Naive thymus-derived CD8-positive, alpha-beta T cell (primary cell): ENCODE measurements at places on chromosomes 1 and 21. TPM values are rescaled to one million over a fixed set of nuclear protein-coding genes. Genes with fewer than 3 reads are reported as not detected.

KIF21B gene
- 91.7 TPM for total RNA-seq

DNAJC6 gene
- 3.3 TPM for total RNA-seq

ANGPTL1 gene
- total RNA-seq = not detected

ITLN1 gene
- total RNA-seq = not detected

TINAGL1 gene
- not detected for total RNA-seq

ALDH4A1 gene
- 1.6 TPM for total RNA-seq

PLA2G2F gene
- not detected for total RNA-seq

DNA sequence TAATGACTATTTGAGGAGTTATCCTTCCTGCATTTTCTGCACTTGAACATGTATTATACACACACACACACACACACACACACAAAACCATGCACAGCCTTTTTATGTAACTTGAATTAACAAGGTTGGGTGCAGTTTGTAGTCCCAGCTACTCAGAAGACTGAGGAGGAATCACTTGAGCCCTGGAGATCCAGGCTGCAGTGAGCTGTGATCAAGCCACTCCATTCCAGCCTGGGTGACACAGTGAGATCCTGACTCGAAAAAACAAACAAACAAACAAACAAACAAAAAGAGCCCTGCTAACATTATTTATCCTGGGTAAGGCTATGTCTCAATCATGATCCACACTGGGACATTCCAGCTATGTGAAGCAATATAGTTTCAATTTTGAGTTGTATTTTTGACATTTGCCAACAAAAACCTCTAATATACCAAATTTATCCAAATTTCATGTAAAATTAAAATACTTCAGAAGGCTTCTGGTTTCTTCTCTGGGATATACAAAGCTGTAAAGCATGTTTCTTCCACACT lies 156.8 kb downstream of the NTPCR start:
- DNase-seq = no peak
- H3K27ac ChIP-seq = no peak overlapping the region
- H3K36me3 ChIP-seq = peaks cover 72% of the 10 kb centered on the region

DNA sequence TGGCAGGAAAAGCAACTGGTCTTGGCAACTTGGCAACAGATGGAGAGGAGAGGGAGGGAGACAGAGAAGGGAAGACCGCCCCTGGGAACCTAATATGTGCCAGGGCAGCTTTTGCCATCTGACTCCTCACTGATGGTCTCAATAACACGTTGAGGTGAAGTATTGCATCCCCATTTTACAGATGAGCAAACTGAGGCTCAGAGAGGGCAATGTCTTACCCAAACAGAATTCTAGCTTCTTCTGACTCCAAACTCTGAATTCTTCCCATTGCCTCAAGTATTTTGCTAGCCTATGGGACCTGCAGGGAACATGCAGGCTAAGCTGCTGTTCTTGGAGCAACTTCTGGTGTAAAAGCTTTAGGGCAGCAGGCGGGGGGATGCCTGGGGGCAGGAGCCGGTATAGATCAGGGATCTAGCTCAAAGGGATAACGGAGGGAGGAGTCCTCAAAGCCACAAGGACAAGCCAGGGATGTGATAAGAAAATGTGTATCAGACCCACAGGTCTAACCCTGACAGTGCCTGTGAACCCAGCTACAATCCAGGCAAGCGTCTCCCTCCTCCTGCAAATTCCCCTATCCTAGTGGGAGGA lies 7.2 kb upstream of the GUCA2A start:
- no peak overlapping the region for H3K4me3 ChIP-seq
- no peak overlapping the region for H3K27ac ChIP-seq
- H3K4me1 ChIP-seq = peaks cover 6% of the 10 kb centered on the region
- no peak for DNase-seq

- no peak overlapping the region for H3K4me3 ChIP-seq
- H3K4me1 ChIP-seq = peaks cover 4% of the 10 kb centered on the region
- H3K36me3 ChIP-seq = no peaks in the 10 kb centered on the region
- no peak for DNase-seq
- peaks cover 5% of the 10 kb centered on the region for H3K27me3 ChIP-seq
Observed at GRCh38 chr1:86822459-86822858, 91.5 kb downstream of the SELENOF start.

DNA sequence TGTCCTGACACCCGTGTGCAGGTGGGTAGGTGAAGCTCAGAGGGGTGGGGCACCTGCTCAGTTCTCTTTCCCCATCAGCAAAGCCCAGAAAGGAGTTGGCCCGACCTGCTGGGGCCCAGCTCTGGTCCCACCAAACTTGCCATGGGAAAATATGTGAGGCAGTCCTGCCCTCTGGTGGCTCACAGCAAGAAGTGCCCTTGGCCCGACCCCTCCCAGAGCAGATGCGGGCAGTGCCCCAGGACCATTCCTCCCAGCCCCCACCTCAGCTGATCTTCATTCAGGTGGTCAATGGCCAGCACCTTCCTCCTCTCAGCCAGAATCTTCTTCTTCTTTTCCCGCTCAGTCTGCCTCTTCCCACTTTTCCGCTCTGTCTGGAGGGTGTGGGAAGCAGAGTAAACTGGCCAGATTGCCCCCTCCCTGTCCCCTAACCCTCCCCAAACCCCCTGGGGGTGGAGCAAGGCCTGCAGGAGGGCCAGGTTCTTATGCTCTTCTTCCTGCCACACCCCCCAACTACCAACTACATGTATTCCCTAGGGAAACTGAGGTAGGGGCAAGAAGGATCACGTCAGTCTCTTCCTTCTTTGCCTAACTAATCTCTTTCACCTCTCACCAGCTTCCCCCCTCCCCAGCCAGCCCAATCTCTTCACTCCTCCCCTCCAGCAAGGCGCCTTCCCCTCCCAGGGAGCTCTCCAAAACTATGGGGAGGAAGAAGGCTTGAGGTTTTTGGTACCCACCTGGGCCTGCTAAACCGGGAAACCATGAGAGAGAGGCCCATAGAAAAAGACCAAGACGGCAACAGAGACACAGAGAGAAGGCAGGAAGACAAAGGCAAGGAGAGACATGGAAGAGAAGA lies 15.6 kb downstream of the TNNT2 start:
- no peak overlapping the region for H3K27ac ChIP-seq
- H3K4me3 ChIP-seq = no peak overlapping the region
- no peaks in the 10 kb centered on the region for H3K4me1 ChIP-seq
- H3K27me3 ChIP-seq = peaks cover 4% of the 10 kb centered on the region
- no peak for DNase-seq
- H3K36me3 ChIP-seq = no peaks in the 10 kb centered on the region

DNA sequence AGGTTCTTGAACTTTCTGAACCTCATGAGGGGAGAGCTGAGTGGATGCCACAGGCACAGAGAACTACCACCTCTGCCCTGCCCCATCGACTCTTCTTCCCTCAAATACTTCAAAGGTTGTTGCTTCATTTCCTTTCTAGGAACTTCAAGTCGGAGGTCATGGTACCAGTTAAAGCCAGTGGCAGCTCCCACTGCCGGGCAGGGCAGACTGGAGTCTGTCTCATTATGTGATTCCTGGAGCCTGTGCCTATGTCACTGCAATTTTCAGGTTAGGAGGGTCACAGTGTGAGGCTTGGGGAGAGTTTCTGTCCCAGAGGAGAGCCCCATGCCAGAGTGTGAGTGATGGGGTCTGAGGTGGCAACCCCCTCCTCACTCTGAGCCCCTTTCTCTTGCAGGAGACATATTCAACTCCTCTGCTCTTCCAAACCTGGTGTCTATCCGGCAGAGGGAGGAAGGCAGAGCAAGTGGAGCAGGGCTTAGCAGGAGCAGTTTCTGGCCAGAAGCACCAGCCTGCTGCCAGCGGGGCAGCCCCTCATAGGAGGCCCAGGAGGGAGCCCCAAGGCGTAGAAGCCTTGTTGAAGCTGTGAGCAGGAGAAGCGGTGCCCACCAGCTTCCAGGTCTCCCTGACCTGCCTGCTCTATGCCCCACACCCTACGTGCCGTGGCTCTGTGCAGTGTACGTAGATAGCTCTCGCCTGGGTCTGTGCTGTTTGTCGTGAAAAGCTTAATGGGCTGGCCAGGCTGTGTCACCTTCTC lies 29.3 kb downstream of the CAMK1G start:
- no peak for DNase-seq
- no peak overlapping the region for H3K4me3 ChIP-seq
- H3K4me1 ChIP-seq = no peaks in the 10 kb centered on the region

GRCh38 chr1:110125810-110126209 lies 13.6 kb downstream of the UBL4B start:
- no peak overlapping the region for H3K4me3 ChIP-seq
- no peak overlapping the region for H3K27ac ChIP-seq
- no peaks in the 10 kb centered on the region for H3K4me1 ChIP-seq

GRCh38 chr21:34912022-34912945 lies 136.8 kb downstream of the RUNX1 start:
- no peak overlapping the region for H3K27ac ChIP-seq
- H3K4me3 ChIP-seq = no peak overlapping the region
- H3K36me3 ChIP-seq = no peaks in the 10 kb centered on the region
- H3K4me1 ChIP-seq = peaks cover 43% of the 10 kb centered on the region
- no peaks in the 10 kb centered on the region for H3K27me3 ChIP-seq

DNA sequence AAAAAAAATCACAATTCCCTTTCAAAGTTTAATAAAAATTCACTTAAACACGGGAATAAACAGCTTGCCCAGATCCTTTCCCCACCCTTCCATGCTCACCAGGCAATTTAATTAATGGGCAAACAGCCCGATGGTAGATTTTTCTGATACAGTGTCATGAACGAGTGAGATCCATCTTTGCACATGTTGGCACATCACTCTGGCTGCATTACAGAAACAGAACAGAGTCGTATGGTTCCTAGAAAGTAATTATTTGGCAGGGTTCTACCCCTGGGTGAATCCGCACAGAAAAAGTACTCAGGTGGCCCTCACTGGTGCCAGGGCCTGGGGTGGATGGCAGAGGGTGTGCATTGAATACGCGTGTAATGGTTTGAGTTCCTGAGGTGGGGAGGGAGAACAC lies 24.6 kb upstream of the OVAAL start:
- H3K27ac ChIP-seq = no peak overlapping the region
- H3K4me1 ChIP-seq = no peaks in the 10 kb centered on the region
- H3K4me3 ChIP-seq = no peak overlapping the region
- no peak for DNase-seq
- no peaks in the 10 kb centered on the region for H3K36me3 ChIP-seq

DNA sequence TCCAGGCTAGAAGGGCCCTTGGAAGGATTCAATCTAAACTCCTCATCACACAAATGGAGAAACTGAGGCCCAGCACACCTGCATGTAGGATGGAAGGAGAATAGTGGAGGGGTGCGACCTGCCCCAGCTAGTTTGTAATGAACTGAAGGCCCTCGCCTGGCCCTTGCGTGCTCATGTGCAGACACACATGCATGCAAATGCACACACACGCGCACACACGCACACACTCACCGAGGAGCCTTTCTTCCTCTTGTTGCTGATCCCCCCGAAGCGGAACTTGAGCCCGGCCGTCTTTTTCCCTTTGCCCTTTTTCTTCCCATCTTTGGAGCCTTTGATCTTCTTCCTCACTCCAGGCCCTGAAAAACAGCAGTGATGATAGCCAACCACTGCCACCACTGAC lies 27.9 kb downstream of the CHD5 start:
- no peak for DNase-seq
- no peak overlapping the region for H3K4me3 ChIP-seq
- no peak overlapping the region for H3K27ac ChIP-seq
- peaks cover 17% of the 10 kb centered on the region for H3K4me1 ChIP-seq

DNA sequence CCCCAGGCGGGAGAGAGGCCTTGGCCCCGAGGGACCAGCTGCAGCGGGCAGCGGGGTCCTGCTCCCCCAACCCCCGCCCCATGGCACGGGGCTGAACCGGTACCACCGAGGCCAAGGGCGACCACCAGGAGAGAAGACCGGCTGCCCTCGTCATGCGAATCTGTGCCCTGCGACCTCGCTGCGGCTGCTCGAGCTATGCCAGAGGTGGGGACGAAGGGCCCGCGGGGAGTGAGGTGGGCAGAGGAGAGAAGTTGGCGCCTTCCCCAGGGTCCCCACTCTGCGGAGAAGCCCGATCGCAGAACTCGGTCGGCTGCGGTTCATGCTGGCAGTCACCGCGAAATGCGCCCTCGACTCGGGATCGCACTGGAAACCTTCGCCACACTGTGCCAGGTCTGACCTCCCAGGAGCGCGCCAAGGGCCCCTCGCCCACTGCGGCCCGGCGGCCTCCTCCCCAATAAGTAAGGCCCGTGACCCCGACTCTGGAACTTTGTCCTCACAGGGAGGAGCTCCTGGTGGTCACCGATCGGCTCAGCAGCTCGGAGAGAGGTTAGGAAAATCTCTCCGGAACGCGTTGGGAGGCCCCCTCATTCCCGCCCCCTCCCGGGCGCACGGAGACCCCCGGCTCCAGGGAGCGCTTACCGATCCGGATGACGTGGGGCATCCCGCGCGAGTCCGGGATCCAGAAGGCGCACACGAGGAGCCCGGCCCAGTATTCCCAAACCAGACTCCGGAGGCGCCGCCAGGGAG lies 787 bp downstream of the GRIK3 start:
- H3K4me1 ChIP-seq = peaks cover 12% of the 10 kb centered on the region
- DNase-seq = no peak
- H3K4me3 ChIP-seq = no peak overlapping the region
- H3K36me3 ChIP-seq = no peaks in the 10 kb centered on the region
- peaks cover 77% of the 10 kb centered on the region for H3K27me3 ChIP-seq
